ENCODE measurements at places on chromosomes 7 and 10.

- DNase-seq, result no peak
Observed at GRCh38 chr10:11042357-11042756, 24.7 kb downstream of the CELF2 start.

DNA sequence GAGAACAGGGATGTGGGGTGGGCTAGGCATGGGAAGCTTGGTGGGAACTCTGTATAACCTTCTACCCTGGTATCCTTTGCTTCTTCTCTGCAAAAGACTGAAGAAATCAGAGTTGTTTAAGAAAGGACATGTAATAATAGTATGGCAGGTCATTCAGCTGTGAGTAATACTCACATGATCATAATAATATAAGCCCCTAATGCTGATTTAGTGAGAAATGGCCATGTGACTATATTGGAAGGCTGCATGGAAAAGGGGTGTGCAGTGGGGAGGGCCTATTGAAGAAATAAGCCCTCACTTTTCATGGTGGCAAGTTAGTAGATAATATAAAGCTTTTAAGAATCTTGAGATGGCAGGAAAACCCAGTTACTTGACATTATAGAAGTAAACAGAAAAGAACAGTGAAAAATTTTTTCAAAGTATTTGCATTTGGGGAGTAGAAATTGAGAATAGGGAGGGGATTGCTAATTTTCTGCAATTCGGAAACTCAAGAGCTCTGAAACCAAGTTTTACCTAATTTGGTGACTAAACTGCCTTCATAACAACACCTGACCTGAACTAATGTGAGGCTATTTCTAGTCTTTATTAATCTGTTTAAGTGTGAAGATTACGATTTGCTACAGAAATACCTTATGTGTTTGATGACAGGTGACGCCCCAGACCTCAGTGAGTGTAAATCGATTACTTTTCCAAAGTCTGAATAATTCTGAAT is 44.4 kb downstream of the ATXN7L1 start:
- no peak for DNase-seq

GRCh38 chr7:135377171-135377570 is 132.7 kb downstream of the CNOT4 start:
- DNase-seq, result no peak

GRCh38 chr7:74606909-74607510 is 50.5 kb upstream of the GTF2I start:
- DNase-seq, result no peak

DNA sequence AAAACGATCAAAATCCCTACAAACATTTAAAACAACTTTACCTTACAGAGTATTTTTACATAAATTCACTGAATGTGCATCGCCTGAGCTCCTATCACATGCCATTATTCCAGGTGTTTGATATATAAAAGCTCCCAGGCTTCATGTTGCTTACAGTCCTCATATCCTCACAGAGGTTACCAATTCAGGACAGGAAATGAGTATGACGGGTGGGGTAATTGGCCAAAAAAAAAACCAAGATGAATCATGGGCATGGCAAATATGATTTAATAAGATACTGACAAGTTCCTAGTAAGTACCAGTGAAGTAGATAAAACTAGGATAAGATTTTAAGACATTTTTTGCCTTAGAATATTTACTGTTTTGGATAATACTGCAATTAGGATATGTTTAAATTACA is 135.8 kb downstream of the KMT2E start:
- DNase-seq, result no peak

GRCh38 chr7:75946207-75946855 is 31.4 kb downstream of the POR start:
- no peak for DNase-seq

GRCh38 chr10:86659721-86660453 is 5.5 kb downstream of the OPN4 start:
- no peak for DNase-seq

- DNase-seq, result no peak
Observed at GRCh38 chr7:66921918-66922486, 977 bp downstream of the TMEM248 start.

DNA sequence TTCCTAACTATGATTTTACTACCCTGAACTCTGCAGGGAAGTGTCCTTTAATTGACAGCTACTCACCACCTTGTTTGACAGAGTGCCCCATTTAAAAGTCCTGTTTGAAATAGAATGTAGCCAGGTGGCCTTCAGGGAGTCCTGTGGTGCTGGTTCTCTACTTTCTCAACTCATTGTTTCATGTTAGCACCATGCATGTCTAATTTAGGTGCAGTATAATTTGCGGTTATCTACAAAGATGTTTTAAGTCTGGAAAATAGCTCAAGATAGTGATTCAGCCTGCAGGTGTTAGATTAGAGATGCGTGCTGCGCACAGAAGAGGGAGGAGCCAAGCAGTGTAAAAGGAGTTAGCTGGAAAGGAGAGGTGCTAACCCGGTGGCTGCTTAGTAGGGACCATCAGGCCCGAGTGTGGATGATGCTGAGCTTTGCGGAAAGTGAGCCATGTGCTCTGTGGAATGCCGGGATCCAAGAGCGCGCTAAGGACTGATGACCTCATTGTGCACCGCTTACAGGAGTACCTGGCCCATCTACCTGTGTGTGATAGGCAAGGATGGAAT is 1.2 kb downstream of the CCM2 start:
- peak; percentile 51 for DNase-seq

DNA sequence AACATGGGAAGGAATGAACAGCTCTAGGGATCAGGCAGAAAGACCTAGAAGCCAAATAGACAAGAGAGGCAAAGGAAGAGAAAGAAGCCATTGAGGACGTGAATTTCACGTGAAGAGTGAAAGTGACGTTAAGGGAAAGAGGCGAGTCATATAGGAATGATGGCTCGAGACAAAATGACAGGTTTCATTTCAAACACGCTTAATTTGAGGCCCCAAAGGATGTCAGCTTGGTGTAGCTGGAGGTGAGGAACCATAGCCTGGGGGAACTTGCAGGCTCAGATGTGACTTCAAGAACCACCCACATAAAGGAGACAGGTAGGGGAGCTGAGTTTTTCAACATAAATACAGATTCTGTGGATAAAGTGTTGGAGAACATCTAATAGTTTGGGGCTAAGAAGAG is 84.3 kb upstream of the ATP6V0A4 start:
- DNase-seq, result no peak

DNA sequence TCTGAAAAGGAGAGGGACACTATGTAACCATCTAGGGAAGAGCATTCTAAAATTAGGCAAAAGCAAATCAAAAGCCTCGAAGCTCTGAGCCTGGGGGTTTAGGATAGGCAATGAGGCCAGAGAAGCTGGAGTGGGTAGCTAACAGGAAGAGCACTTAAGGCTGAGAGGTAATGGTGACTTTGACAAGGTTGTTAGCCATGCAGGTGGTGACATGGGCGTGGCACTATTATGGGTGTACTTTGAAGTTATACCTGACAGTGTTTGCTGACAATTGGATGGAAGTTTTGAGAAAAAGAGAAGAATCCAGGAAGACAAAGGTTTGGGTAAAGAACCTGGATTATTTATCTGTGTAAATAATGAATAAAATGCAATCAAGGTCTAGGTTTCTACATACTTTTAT is 383.0 kb upstream of the SEMA3C start:
- no peak for DNase-seq

- no peak for DNase-seq
Observed at GRCh38 chr7:103987451-103987850, 2.0 kb downstream of the RELN start.

DNA sequence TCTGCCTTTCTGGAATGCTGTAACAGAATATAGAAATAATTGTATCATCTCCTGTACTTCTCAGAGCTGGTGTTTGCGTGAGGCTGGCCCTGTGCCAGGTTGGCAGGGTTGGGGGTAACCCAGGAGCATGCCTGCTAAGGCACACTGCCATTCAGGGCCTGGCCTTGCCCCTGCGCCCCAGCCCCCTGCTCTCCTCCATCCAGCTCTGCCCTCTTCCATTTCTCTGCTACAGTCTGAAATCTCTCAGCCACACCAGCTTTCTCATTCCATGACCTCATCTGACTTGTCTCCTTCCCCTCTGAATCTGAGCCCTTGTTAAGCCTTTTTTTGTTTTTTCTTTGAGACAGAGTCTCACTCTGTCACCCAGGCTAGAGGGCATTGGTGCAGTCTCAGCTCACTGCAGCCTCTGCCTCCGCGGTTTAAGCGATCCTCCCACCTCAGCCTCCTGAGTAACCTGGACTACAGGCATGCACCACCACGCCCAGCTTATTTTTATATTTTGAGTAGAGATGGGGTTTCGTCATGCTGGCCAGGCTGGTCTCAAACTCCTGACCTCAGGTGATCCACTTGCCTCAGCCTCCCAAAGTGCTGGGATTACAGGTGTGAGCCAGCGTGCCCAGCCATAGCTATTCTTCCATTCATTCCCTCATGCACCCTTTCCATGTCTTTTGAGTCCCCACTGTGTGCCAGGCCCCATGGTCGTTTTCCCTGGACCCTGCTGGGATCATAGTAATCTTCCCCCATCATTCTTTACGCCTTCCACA is 206.8 kb downstream of the CUX1 start:
- no peak for DNase-seq

- no peak for DNase-seq
Observed at GRCh38 chr10:73517166-73517888, 21.5 kb upstream of the PPP3CB start.

GRCh38 chr10:64037071-64037661 is 516.0 kb downstream of the REEP3 start:
- no peak for DNase-seq

DNA sequence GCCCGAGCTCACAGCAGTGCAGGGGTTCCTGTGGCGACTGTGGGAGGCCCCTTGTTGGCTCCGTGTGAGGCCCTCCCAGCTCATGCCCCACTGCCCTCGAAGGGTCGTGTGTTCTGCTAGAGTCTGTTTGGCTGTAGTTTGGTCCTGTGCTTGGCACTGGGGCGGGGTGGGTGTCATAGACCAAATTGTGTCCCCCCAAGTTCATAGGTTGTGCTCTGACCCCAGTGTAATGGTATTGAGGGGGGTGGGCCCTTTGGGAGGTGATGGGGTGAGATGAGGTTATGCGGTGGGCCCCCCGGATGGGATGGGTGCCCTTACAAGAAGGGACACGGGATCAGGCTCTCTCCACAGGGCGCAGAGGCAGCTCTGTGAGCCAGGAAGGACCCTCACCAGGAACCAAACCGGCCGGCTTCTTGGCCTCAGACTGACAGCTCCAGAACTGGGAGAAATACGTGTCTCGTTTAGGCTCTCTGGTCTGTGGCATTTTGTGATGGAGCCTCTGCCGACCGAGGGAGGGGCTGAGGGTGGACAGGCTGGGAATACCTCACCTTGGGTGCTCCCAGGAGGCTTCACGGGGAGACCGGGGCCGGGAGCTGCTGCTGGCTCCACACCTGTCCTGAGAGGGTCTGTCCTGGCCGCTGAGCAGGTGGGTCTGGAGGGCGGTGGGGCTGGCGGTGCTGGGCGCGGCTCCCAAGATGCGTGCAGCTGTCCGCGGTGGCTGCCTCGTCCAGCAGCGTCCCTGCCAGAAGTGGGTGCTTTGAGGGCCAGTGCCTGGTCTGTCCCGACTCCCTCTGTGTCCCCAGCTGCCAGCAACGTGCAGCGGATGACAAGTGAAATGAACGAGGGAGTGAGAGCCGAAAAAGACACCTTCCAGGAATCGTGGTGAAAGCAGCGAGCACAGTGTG is 89.4 kb downstream of the INPP5A start:
- DNase-seq, result no peak

GRCh38 chr7:122975341-122975740 is 20.2 kb downstream of the TAS2R16 start:
- no peak for DNase-seq
